Stimulated activated CD8-positive, alpha-beta memory T cell treated with anti-CD3 and anti-CD28 coated beads, Interleukin-15, amount 100 ng/mL, for 48 hours (primary cell): ENCODE measurements at places on chromosomes 2 and 18.
A peak's percentile ranks its signal among the peaks of the same experiment; 100 is the strongest.

DNA sequence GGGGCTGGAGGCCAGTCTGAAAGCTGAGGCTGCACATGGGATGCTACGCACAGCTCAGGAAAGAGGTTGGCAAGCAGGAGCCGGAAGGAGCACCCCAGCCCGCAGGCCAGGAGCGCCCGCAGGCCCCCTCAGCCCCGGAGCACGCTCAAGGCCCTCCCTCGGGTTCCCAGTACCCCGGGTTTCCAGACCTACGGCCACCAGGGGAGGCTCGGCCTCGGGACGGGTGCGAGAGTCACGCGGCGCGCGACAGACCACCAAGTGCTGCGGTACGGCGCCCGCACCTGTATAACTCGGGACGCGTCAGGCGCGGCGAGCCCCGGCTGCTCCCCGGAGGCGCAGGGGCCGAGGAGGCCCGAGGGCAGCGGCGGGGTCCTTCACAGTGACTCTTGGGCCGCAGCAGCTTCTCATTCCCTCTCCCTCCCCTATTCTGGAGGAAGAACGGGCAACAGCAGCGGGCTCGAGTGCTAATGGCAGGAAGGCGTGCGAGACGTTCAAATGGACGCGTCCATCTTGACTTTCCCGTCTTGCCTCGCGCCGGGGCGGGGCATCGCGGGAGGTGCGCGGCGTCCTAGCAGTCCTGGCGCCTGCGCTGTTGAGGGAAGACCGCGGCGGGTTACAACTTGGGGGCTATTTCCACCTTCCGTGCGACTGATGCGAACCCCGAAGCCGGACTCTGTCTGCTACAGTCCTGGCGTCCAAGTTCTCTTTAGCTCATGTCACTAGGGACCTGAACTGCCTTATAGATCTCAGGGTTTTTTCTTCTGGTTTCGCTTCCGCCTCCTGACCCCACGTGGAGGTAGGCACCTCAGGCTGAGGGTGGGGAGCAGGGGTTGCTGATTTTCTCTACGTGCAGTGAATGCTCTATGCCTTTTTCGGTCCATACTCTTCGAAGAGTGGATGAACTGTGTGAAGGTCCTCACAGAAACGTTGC is at the start of gene ANAPC1:
ANAPC1 (minus strand) TSS at position 533 of the 931 bp plus-strand sequence. CDS start 3,368 bp downstream, outside the sequence.
- DNase-seq, result peak; percentile 83

DNA sequence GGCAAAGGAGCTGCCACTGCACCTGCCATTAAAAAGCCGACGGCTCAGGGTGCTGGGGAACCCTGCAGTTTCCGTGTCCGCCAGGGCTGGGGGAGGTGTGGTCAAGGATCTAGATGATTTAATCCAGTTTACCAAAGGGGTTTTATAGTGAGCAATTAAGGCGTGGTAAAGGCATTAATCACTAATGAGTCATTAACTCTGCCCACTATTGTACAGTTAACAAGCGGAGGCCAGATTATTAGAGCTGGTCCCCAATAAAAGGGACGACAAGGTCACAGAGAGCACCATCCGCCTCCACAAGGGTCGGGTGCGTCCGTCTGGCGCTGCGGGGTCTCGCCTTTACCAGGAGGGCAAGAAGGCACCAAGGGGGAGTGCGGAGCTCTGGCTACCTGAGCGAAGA is 9.6 kb downstream of the RAX start:
- DNase-seq, result no peak

- DNase-seq, result no peak
Observed at GRCh38 chr18:37608876-37609275, 43.3 kb upstream of the CELF4 start.

DNA sequence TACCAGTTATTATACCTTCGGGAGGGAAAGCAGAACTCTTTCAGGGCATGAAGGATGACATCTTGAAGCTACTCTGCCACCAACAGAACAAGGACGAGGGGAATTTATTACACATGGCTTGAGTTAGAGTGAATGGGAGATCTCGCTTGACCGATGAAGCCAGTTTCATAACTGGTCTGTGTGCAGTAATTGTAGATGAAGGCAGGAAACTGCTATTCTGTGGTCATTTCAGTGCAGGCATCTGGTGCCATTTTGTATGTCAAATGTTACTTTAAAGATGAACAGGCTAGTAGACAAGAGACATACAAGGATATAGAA is 20.5 kb downstream of the GREB1 start:
- no peak for DNase-seq

DNA sequence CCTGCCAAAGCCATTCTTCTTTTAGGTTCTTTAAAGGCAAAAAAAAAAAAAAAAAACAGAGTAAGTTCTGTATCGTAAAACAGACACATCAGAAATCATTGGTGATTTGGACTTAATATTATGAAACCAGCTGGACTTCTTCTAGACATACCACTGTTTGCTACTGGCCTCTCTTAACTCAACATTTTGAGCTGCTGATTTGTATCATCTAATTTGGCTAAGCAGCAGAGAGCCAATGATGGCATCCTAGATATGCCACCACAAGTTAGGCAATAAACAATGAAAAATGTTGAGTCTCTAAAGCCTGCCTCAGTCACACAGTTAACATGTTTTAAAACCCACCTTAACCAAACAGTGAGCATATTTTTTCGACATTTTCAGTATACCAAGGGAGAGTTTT is 1034.3 kb upstream of the NXPH2 start:
- DNase-seq, result no peak

- no peak for DNase-seq
Observed at GRCh38 chr18:77165503-77166188, 33.1 kb upstream of the MBP start.

DNA sequence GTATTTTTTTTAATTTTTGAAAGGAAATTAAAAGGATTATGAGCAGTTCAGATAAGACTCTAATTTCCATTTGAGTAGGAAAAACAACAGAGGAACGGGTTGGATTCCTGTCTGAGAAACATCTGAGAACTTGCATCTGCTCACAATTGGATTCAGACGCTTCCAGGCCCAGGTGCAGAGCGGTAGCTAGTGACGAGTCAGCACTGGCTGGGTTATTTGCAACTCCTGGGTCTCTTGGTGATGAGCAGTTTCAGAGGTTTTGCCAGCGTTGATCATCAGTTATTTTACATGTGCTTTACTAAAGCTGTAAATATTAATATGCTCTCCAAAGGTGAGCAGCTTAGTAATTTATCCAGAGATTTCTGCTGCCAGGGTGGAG is 39.1 kb upstream of the B3GNT7 start:
- DNase-seq, result no peak

GRCh38 chr2:135349941-135350340 is 181.1 kb downstream of the ZRANB3 start:
- no peak for DNase-seq

DNA sequence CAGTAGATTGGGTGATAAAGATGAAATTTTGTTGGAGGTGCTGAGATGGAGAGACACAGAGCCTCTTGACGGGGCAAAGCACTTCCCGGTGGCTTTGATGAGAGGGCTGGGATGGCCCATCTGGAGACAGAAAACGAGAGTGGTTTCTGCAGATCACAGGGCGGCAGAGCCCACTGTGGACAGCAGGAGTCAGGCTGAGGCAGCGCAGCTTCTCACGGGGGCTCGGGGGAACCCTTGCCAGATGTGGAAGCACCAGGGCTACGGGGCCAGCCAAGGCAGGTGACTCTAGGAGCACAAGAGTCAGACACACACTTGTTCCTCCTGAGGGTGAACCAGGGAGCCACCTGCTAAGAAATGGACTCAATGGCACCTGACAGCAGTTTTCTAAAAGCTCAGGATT is 78.5 kb downstream of the TPO start:
- no peak for DNase-seq

DNA sequence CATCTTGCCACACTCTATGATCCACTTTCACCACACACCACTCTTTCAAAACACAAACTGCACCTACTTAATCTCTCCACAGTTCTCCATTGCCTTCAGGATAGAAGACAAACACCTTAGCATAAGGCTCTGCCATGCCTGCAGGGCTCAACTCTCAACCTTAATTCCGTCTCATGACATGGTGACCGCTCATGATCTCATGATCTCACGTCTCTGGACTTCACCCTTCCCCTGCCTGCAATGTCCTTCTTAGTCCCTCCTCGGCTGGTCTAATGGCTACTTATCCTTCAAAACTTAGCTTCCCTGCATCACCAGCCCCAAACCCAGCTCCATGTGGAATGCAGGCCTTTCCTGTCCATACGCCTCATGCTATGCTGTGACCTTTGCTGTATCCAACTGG is 85.3 kb downstream of the ACVR1 start:
- no peak for DNase-seq

GRCh38 chr2:121746071-121746578 is 9.3 kb upstream of the TSN start:
- peak; percentile 37 for DNase-seq

DNA sequence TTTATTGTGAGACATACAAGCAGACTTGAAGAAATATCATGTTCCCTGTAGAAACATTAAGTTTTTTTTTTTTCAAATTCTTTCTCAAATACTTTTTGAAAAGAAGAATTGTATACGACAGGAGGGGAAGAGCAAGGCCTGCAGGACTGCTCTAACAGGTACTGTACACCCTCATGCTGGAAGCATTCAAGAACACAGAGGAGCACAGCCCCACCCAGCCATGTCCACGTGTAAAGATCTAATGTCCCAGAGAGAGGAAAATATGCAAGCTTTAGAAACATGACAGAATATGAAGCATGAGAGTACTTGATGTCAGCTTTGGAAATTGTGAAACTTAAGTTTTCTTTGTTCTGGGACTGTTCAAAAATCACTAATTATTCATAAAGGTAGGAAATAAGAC is 191.6 kb downstream of the TTC32 start:
- no peak for DNase-seq

GRCh38 chr18:11665146-11665545 is 23.9 kb upstream of the GNAL start:
- DNase-seq, result no peak

GRCh38 chr18:61606068-61606660 is 272.9 kb downstream of the CDH20 start:
- DNase-seq, result no peak

DNA sequence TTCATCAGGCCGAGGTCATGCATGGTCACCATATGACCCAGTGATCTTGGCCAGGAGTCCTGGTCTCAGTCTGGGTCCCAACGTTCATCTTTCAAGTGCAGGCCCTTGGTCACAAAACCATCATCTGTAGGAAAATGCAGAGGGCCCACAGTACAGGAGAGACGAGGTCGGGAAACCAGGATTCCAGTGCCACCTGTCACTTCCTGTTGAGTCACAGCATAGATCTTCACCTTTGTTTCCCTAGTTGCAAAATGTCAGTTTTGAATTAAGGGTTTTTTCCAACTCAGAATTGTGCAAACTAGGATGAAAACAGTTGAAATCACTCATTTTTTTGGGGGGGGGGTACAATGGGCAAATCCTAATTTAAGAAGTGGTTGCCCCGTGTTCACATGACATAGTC is 162.2 kb downstream of the INSIG2 start:
- DNase-seq, result no peak

- DNase-seq, result no peak
Observed at GRCh38 chr2:206990360-206990759, 51.0 kb downstream of the CPO start.

DNA sequence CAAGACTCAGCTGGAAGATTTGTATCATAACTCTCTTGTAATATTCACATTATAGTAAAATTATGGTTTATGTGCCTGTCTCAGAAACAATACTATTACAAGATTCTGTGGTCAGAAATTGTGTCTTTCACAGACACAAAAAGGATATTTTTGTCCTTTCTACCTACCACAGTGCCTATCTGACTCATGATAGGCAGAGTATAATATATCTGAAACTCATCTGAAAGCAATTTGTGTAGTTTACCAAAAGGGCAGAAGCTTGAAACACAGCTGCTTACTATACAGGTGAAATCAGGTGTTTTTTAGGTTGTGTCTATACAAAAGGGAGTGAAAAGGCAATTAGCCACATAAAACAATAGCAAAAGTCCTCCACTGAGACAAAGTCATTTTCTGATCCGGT is 10.9 kb downstream of the TMEM200C start:
- DNase-seq, result no peak

DNA sequence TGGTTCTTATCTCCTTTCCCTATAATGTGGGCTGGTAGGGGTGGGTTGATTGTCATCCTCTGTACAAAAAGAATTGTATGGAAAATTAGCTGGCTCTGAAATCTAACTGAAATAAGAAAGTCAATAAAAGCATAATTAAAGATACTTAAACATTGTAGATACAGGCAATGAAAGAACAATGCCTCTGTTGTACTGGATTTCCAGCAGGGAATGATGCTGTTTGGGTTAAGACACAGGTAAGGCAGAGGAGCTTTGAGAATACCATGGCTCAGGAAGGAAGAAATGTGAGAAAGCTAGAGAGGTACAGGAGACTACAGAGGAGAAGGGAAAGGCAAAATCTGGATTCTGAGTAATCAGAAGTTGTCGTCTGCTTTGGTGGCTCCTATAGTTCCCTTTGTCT is 10.1 kb downstream of the DTNA start:
- DNase-seq, result no peak

DNA sequence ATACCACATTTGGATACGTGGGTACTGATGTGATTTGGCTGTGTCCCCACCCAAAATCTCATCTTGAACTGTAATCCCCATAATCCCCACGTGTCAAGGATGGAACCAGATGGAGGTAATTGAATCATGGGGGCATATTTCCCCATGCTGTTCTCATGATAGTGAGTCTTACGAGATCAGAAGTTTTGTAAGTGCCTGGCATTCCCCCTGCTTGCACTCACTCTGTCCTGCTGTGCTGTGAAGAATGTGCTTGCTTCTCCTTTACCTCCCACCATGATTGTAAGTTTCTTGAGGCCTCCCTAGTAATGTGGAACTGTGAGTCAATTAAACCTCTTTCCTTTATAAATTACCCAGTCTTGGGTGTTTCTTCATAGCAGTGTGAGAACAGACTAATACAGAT is 70.3 kb downstream of the CHST9 start:
- DNase-seq, result no peak

DNA sequence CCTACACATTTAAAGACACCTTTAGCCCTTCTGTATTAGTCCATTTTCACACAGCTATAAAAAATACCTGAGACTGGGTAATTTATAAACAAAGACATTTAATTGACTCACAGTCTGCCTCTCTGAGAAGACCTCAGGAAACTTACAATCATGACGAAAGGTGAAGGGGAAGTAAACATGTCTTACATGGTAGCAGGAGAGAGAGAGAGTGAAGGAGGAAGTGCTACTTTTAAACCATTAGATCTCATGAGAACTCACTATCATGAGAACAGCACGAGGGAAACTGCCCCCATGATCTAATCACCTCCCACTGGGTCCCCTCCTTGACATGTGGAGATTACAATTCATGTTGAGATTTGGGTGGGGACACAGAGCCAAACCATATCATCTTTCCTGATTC is 946.6 kb downstream of the SLC4A3 start:
- no peak for DNase-seq

DNA sequence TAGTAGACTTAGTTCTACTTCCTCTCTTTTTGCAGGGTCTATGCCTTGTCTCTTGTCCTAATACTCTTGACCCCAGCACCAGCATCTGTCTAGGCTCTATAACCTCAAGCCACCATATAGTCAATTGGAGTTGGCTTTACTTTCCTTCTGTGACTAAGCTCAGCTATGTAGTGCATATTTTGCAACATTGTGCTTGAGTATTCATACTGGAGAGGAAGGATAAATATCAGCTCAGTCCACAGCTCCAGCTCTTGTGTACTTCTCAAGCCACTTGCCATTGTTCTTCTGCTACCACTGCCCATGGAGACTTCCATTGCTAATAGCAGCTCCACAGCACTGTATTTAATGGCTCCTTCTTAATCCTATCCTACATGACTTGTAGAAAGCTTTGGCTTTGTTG is 35.5 kb upstream of the CD28 start:
- DNase-seq, result no peak
